ENCODE measurements at places on chromosomes 7 and 10.

GRCh38 chr10:35639728-35640401, 2.2 kb downstream of the FZD8 start:
- DNase-seq = no peak

DNA sequence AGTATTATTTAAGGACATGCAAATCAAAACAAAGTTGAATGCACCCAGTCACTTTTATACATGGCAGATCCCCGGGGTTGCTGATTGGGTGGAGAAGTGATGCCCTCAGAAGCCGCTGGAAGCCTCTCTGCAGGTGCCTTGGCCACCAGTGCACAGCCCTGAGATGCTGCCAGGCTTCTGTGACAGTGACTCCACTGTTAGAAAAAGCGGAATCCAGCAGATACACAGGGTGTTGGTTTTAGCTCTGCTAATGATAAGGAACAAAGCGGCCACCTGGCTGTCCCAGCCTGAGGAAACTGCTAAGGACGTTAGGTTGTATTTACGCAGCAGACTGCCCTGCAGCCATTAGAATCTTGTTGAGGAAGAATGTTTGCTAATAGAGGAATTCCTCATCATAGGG, 47.5 kb downstream of the JAKMIP3 start:
- no peak for DNase-seq

GRCh38 chr10:24449321-24449740, 240.4 kb downstream of the KIAA1217 start:
- DNase-seq = no peak

DNA sequence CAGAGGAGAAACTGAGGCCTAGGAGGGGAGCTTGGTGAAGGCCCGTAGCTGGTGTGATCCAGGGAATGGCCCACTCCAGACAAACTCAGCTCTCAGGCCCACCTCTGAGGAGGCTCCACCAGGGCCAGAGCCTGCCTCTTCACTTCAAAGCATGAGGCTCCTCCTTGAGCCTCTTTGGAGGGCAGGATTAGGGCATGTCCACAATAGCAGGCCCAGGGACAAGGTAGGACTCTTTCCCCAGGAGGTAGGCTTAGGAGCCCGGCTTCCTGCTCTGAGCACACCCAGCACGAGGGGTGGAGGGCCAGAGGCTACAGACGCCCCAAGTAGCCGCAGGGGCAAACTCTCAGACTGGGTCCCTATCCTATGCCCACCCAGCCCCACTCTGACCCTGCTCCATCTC, 164.6 kb upstream of the ZMIZ1 start:
- no peak for DNase-seq

All from inflammatory macrophage treated with lipopolysaccharide for 1 hour (primary cell).